ENCODE measurements at places on chromosomes 16 and 17.

DNA sequence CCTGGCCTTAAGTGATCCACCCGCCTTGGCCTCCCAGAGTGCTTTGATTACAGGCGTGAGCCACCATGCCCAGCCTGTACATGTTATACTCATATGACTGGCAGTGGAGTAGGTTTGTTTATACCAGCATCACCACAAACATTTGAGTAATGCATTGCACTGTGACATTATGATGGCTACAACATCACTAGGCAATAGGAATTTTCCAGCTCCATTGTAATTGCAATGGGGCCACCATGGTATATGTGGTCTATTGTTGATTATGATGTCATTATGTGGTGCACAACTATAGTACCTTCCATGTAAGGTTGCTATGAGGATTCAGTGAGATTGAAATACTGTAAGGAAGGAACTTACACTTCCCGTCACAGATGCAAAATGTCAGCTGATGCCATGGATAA lies 168.9 kb downstream of the COPRS start:
- DNase-seq: no peak

- DNase-seq: peak; percentile 81
Measured at GRCh38 chr17:82551779-82552457, 32.4 kb downstream of the FOXK2 start.

DNA sequence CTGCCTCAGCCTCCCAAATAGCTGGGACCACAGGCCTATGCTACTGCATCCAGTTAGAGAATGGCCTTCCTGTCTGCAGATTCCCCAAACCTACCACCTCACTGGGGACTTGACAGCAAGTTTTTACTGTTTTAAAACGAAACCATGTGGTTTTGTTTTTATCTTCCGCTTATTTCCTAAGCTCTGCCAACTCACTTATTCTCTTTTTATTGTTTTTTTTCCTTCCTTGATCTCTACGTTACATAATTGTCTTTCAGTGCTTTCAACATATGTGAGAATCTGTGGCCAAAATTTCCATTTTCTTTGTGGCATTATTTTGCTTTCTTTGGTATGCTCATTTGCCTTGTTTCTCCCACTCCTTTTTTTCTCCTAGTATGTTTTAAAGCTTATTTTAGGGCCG lies 14.6 kb upstream of the SLC38A7 start:
- no peak for DNase-seq

DNA sequence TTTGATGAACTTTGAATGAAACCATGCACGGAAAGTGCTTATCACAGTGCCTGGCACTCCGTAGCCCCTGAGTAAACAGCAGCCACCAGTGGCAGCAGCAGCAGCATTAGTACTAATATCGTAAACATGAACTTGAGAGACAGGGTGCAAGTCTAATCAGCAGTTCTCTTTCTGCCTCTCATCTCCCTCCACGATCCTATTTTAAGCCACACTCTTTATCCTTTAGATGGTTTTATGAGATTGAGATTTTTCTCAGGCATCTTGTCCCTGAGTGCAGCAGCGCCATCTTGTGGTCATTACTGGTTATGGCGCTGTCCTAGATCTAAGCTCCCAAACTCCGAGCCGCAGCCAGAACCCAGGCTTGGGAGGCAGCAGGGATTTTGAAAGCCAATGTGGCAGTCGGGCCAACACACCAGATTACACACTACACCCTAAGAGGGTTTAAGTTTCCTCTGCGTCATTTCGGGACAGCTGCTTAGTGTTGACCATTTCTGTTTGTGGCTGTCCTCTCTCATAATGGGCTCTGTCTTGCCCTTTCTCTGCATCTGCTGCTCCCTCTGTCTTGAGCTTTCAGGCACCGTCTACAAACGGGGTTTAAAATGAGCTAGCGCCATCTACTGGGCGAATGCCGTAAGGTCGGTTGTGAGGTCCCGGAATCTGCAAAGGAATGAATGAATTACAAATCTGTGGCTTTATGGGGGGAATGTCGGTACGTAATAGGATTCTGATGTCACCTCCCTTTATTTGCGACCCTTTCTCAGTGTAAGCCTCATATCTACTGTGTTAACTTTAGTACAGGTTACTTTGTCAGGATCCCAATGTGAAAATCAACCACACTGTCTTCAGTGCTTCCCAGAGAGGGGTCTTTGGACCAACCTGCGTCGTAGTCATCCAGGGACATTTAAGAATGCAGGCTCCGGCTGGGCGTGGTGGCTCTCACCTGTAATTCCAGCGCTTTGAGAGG lies 64.5 kb downstream of the CYLD start:
- DNase-seq: peak; percentile 75

DNA sequence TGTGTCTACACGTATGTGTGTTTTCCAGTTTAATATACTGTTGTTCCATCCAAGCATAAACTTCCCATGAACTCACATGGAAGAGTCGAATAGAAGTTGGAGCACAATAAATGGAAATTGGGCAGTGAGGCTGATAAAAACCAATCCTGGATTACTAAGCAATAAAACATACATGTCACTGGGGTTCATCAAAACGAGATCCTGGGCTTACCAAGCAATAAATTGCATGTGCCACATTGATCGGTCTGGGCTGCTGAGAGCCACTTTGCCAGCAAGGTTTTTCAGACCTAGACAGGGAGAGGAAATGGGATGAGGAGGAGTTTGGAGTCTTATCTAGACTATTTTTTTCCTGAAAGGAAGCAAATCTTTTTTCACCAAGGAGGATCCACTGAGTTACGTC lies 322.3 kb upstream of the C16orf82 start:
- DNase-seq: no peak

- DNase-seq: peak; percentile 52
Measured at GRCh38 chr17:4944163-4944553, 4.1 kb downstream of the RNF167 start.

DNA sequence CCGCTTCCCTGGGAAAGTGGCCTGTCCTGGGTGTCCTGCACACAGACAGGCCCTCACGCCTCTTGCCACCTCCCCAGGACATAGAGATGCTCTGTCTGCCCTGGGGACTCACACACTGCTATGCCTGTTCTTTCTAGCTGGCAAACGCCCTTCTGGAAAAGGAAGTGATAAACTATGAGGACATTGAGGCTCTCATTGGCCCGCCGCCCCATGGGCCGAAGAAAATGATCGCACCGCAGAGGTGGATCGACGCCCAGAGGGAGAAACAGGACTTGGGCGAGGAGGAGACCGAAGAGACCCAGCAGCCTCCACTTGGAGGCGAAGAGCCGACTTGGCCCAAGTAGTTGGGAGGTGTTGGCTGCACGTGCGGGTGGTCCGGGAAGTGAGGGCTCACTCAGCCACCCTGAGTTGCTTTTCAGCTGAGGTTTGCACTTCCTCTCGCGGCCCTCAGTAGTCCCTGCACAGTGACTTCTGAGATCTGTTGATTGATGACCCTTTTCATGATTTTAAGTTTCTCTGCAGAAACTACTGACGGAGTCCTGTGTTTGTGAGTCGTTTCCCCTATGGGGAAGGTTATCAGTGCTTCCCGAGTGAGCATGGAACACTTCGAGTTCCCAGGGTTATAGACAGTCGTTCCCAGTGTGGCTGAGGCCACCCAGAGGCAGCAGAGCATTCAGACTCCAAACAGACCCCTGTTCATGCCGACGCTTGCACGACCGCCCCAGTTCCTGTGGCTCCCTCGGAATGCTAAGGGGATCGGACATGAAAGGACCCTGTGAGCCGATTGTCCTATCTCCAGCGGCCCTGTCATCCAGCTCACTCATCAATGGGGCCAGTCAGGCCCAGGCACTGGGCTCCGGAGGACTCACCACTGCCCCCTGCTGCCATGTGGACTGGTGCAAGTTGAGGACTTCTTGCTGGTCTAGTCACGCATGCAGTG lies 3.5 kb upstream of the RPL13 start:
- DNase-seq: peak; percentile 75

GRCh38 chr17:81036197-81036941 lies 1.4 kb downstream of the BAIAP2 start:
- no peak for DNase-seq

DNA sequence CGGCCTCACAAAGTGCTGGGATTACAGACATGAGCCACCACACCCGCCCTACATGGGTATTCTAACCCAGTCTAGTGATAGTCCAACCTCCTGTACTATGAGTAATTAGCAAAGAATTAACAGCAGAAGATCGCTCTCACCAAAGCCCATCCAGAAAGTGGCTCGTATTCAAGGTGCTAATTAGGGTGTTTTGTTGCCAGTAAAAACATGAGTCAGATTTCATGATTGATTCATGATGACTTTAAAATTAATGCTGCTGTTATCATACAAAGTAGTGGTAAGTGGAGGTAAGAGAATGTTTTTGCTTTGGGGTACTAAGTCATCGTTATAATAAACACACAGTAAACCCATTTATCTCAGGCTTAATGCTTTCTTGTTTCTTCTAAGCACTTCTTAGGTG lies 428.8 kb downstream of the WWOX start:
- no peak for DNase-seq

DNA sequence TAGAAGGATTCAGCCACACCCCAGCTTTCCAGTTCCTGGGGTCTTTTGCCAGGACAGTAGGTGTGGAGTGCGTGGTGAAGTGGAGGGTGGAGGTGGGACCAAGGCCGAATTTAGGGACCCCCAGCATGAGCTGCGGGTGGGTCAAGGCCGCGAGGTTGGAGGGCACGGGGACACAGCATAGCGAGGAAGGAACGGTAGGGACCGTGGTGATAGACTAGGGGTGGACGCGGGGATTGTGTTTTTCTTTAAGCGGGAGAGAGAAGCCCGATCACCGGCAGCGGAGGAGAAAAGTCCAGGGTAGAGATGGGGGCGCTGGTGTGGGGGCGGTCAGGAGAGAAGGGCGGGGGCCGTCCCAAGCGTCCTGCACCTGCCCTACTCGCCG lies 261 bp upstream of the B4GALNT2 start:
- DNase-seq: no peak

GRCh38 chr17:27575096-27575911 lies 55.7 kb upstream of the LGALS9 start:
- DNase-seq: no peak

DNA sequence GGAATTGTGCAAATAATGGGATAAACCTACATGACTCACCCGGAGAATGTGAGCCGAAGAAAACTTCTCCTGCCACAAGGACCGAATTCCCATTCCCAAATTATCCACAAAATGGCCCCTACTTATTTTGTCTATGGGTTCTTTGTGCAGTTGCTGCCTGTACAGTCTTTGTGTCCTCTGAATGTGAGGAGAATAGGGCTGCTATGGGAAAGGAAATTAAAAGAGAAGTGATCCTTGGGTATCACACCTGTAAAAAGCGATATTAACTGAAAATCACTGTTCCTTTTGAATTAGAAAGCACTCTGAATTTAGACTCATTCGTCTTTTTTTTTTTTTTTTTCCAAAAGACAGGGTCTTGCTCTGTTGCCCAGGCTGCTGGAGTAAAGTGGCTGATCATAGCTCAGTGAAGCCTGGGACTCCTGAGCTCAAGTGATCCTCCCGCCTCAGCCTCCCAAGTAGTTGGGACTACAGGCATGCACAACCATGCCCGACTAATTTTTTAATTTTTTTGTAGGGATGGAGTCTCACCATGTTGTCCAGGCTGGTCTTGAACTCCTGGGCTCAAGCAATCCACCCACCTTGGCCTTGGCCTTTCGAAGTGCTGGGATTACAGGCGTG lies 45.4 kb downstream of the CHD9 start:
- no peak for DNase-seq

- no peak for DNase-seq
Measured at GRCh38 chr17:67569873-67570272, 147.9 kb upstream of the NOL11 start.

GRCh38 chr17:62172492-62173291 lies 107.6 kb upstream of the MED13 start:
- no peak for DNase-seq

- peak; percentile 29 for DNase-seq
Measured at GRCh38 chr17:35731239-35731916, at the start of gene RASL10B. Gene RASL10B (plus strand): TSS chr17:35731639. CDS start chr17:35735185, 3,546 bp downstream.

DNA sequence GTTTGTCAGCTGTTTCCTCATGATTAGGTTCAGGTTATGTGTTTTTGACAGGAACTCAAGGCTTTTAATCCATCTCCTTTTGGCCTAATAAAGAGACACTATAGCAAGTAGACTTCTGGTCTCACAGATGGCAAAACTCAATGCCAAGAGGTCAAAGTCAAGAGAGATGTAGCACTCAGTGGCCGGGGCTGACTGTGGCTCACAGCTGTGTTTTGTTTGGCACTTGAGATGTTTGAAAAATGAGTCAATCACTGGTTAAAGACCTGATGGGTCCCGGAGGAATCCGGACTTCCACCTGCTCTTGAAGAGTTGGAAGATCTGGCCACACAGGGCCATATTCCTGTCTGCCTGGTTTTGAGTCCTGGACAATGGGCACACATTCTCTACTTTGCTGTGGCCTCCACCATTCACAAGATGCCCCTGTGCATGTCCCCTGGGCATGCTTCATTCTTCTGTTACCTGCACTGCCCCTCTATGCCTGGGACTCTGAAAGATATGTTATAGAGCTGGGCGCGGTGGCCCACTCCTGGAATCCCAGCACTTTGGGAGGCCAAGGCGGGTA lies 210.3 kb downstream of the SNX29 start:
- no peak for DNase-seq

GRCh38 chr17:76014925-76015261 lies 12.2 kb downstream of the EVPL start:
- no peak for DNase-seq

- DNase-seq: no peak
Measured at GRCh38 chr16:54006693-54007092, 279.9 kb downstream of the IRX3 start.
